ACHN (cell line): ENCODE measurements at places on chromosomes 12 and 14.
A peak's percentile ranks its signal among the peaks of the same experiment; 100 is the strongest.

DNA sequence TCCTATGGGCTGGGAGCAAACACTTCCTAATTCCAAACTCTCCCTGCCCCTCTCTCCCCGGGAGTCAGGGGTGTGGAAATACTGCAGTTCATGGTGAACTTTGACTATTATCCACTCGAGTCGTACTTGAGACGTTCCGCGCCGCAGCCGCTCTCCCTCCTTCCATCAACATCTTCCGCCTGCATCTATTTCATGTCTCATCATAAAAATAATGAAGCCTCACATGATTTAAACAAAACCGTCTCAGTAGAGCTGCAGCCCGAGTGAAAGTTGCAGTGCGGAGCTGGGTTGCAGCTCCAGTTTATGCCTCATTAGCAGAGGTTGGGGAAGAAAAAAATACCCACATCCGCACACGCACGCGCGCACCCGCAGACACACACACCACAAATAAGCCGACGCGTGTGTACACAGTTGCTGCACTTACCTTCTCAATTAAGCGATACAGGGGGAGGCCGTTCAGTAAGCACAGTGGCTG lies 283 bp downstream of the LMO3 start:
- DNase-seq, result peak; percentile 28

DNA sequence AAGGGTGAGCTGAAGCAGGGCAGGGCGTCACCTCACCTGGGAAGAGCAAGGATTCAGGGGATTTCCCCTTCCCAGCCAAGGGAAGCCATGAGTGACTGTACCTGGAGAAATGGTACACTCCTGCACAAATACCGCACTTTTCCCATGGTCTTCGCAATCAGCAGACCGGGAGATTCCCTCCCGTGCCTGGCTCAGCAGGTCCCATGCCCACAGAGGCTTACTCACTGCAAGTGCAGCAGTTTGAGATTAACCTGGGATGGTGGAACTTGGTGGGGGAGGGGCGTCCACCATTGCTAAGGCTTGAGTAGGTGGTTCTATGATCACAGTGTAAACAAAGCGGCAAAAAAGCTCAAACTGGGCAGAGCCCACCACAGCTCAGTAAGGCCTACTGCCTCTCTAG lies 11.0 kb upstream of the DHRS4 start:
- peak; percentile 7 for DNase-seq

DNA sequence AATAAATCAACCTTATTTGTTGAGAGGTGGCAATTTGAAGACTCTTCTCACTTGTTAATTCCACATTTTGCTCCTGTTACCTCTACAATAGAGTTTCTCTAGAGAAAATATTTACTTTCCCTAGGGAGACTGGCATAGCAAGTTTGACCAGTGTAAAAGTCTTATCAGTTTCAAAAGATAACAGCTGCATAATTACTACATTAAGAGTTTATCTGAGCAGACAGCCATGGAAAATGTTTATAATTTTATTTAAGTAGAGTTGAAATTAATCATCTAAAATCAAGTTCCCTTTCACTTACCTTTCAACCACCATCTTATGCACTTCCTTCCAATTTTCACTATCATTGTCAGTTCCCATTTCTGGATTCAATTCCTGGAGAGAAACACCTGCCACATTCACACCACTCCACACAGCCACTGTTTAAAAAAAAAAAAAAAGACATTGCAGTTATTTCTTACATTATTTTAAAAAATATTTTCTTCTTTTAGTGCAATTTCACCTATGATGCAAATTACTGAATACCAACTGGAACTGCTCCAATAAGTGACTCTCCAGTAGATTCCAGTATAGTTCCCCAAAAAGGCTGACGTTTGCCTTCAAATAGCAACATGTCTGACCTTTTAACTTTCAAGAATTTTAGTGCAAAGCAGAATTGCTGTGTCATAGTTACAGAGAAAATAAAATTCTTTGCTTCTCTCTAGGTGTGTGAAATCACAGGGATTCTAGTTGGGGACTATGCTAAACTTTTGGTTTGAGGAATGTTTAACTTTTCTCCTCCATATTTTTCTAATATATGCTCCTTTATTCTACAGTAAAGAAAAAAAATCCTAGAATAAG lies 19.4 kb downstream of the LDHB start:
- no peak for DNase-seq

DNA sequence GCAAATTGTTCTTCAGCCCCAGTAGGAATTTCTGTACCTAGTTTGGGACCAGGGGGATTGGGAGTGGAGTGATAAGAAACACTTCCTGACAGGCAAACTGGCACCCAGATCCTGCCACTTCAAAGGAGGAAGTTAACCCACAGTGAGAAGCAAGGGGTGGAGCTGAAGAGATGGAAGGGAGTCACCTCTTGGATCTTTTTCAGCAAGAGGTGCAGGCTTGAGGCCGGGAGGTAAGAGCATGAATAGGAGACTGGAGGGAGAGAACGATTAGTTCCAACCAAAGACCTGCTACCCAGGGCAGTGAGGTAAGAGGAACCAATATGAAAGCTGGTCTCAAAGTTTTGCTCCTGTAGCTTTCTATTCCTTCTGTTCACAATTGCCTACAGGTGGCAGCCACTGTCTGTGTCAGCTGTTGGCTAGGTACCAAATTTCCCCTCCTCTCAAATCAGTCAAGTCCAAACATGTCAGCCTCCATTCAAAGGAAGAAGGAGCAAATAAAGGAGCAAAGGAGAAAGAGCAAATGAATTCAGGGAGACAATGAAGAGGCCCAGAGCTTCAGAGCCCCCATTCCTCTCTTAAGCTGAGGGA lies 14.9 kb upstream of the TAC3 start:
- DNase-seq, result peak; percentile 27

GRCh38 chr14:69036757-69037506 lies 57.8 kb upstream of the ACTN1 start:
- no peak for DNase-seq

- DNase-seq, result no peak
These were observed 807.5 kb downstream of the VRK1 start for GRCh38 chr14:97604731-97605130.

DNA sequence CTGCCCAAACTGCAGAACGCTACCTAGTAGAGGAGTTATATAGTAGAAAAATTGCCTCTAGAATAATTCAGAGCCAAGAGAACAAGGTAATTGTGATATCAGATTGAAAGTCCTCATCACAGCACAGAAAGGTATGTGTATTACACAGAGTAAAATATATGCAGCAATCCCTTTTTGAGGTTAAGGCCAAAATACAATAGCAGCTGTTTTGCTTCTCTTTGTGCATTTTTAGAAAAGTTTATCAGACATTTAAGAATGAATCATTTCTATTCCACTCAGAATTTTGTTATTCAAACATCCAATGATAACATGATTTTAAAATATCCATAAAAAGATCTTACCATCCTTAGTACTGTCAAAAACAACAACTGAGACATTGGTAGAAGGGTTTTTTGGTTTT lies 45.1 kb downstream of the GNPTAB start:
- no peak for DNase-seq

GRCh38 chr12:112166051-112167015 lies 41.0 kb downstream of the TRAFD1 start:
- no peak for DNase-seq

DNA sequence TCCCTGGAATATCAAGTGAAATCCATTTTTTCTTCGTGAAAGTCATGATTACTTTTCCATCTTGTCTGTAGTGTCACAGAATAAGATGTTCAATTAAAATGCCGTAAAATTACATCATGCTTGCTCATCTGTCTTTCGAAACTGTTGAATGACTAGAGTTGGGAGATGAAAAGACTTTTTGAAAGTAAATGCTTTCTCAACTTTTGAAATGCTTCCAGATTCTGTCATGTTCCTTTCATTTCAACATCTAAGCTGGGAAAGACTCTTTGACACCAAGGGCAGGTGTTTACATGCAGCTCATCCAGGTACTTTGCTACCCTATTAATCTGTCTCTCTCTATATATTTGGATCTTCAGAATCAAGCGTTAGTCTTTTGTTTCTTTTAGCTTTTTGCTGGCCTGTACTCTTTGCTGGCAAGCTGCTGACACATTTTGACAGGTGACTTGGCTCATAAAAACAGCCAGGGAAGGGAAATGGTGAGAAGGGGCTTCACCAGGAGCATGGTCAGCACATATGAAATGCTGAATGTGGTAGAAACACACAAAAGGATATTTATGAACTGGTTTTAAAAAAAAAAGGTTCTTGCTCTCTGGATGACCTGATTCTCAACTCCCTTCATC lies 77.0 kb upstream of the METAP2 start:
- DNase-seq, result no peak

DNA sequence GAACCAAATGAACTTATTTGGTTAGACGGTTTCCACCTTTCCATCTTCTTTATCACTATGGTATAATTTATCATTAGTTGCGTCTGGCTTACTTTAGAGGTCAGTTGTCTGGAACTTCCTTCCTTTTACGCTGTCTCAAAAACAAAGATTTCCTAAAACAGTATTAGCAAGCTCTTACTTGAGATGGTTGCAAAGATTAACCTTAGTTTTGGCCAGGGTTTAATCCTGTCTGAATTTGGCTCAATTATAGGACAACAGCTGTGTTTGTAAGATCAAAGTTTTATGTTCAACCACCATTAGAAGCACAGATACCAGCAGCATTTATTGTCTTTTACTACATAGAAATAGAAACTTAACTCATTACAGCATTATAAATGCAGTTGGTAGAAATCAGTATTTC lies 7.9 kb upstream of the WASHC3 start:
- no peak for DNase-seq

- no peak for DNase-seq
These were observed 114.2 kb downstream of the RIN3 start for GRCh38 chr14:92627707-92628215.

DNA sequence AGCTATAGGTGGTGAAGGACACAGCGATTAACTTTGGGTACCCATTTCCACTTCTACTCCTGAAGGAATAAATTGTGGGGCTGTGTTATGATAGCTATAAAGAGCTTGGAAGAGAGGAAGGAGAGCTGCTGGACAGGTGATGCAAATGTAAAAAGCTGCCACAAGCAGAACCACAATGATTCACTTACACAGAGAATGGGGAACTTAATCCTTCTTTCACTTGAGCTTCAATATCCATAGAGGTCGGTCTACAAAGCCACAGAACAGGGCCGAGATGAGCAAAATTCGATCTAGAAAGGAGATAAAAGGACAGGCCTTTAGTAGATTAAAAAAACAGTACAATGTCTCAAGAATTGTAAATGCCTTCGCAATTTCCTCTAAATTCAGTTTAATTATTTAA lies 831.1 kb downstream of the LRFN5 start:
- DNase-seq, result no peak

GRCh38 chr12:122058549-122059149 lies 19.9 kb upstream of the MLXIP start:
- DNase-seq, result no peak

- DNase-seq, result peak; percentile 74
These were observed at the start of gene BDKRB2 for GRCh38 chr14:96204151-96205058. BDKRB2 (plus strand) TSS chr14:96204839; CDS start chr14:96237108, 32,269 bp downstream.

- DNase-seq, result no peak
These were observed 57.7 kb downstream of the GALNT9 start for GRCh38 chr12:132271755-132272092.

GRCh38 chr14:65103150-65103760 lies 938 bp upstream of the MAX start:
- peak; percentile 32 for DNase-seq

DNA sequence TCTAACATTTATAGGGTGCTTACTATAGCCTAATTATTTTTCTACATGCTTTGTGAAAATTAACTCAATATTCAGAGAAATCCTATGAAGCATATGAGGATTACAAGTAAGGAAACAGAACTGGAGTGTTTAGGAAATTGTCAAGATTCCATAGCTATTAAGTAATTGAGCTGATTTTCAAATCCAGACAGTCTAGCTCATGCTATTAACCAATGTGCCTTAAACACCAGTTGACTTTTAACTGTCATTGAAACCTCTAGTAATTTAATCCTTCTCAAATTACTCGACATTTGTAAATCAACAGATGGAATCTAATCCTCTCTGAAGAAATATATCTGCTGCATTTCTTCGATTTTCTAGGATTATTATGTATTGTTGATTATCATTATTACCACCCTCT lies 488.9 kb downstream of the MDGA2 start:
- peak; percentile 62 for DNase-seq

GRCh38 chr14:65354715-65355114 lies 57.8 kb upstream of the FUT8 start:
- DNase-seq, result no peak

- no peak for DNase-seq
These were observed 76.9 kb downstream of the PPHLN1 start for GRCh38 chr12:42402821-42403411.

DNA sequence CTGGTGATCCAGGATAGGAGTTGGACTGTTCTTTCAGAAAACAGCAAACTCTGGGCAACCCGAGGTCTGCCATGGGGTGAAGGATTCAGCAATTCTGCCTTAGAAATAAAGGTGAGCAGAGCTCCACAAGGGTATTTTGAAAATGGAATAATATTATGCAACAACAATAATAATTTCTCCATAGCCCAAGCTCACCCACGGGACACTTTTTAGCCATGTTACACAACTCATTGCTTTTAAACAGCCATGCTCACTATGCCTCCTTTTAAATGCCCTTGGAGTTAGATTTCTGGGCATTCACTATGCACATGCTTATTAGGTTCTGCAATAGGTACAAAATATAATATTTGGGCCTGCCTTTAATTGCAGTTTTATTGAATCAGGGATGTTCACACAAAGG lies 37.2 kb downstream of the SLC35F4 start:
- DNase-seq, result no peak

GRCh38 chr14:95487669-95488084 lies 28.8 kb downstream of the SYNE3 start:
- no peak for DNase-seq

- peak; percentile 22 for DNase-seq
These were observed 25.3 kb downstream of the GPRC5D start for GRCh38 chr12:12926571-12927071.
